ENCODE measurements at places on chromosomes 6 and 20.

DNA sequence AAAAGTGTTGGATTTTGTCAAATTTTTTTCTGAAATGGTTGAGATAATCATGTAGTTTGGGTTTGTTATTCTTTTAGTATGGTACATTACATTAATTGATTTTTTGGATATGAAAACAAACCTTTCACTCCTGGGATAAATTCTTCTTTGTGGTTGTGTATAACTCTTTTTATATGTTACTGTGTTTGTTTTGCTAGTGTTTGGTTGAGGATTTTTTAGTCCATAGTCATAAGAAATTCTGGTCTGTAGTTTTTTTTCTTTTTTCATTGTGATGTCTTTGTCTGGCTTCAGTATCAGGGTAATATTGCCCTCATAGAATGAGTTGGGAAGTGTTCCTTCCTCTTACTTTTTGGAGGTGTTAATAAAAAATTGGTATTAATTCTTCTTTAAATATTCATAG is 122.2 kb upstream of the ATXN1 start:
- DNase-seq: no peak

DNA sequence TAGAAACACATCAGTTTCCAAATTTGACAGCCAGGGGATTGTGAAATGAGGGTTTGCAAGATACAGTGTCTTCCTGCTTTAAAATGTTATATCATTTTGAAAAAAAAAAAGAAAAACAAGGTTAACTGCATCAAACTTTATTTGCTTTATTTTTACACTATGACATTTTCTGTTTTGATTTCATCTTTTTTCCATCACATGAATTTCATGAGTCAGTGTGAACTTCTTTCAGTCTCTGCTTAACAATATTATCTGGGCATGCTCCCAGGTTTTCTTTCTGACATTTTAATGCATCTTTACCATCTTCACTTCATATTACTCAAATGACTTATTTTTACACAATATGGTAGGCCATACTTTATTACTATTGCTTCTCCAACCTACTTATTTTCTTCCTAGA is 1.9 kb downstream of the NCOA7 start:
- DNase-seq: no peak

DNA sequence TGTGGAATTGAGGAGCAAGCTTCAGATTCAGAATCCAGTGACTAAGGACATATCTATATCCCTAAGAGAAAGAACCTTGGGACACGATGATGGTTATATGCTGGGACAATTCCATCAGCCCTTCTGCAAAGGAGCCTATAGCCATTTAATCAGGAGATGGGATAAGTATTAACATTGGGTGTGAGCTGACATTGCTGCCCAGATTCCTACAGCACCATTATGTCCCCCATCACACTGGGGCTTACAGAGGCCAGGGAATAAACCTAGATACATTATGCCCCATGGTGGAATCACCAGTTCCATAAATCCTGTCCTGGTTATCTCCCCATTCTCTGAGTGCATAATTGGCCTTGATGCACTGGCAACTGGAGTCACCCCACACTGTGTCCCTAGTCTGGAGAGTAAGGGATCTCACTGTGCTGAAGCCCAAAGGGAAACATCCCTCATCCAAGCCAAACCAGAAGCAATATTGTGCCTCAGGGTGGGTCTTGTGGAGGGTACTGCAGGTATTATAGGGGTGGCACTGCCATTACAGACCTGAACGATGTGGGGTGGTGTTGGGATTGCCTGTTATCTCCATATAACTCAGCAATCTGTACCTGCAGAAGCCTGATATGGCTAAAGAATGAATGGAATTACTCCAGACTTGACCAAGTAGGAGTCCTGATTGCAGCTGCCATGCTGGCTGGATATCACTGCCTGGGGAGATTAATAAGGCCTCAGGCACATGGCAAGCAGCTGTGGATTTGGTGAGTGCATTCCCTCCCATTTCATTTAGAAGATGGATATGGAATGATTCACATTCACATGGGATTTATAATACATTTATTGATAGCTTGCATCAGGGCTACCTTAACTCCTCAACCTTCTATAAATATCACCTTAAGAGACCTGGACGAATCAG is 5.0 kb downstream of the HLA-A start:
- DNase-seq: no peak

DNA sequence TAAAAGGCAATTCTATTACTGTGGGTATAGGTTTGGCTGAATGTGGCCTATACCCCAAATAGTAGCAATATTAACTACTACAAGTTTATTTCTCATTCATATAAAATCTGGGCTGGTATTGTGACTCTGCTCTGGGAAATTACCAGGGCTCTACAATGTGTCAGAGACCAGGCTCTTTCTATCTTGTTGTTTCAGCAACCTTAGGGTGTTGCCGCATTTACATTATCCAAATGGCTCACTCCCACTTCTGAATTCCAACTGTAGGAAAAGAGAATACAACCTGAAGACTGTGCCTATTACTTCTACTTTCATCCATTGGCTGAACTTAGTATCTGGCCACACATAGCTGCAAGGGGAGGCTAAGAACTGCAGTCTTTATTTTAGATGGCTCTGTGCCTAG is 106.7 kb upstream of the CENPW start:
- DNase-seq: no peak

DNA sequence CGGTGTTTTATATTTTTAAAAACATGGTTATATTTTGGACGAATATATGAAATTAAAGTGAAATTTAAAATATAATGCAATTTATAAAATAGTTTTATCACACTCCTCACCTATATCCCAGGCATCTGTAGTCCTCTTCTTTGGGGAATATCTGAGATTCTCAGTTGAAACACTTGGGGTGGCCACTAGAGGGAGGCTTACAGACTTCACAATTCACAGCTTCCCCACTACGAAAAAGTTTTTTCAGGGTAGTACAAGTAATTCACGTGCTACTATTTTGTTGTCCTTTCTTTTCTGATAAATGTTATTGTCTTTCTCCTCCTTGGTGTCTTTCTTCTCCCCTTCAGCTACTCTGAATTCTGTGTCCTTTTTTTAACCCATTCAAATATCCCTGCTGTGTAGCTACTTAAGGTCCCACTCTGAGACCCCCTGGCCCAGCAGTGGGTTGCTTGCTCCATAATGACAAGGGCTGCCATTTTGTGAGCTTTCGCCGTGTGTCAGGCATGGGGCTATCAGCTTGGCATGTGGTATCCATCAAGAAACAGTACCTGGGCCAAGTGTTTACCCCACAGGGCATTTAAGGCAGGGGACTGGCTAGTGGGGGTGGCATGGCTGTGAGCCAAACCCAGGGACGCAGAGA is 43.6 kb upstream of the PHACTR3 start:
- peak; percentile 39 for DNase-seq

DNA sequence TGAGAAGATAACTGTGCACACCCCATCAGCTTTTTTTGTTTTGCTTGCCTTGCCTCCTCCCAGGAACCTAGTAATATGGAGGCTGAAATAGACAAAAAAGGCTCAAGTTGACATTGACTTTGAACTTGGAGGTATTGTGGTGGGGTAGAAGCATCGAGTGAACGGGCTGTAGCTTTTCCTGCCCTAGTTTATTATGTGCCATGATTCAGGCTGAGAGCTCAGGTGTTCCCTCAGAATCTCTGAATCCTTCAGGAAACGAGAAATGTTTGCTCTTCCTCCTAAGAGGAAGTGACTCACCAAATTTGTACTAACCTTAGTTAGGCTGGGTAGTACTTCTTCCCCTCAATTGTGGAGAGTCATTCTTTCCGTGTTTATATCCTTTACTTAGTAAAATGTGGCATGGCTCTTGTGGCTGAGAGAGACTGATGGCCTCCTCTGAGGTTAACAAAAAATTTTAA is 98.8 kb downstream of the SASH1 start:
- DNase-seq: no peak

DNA sequence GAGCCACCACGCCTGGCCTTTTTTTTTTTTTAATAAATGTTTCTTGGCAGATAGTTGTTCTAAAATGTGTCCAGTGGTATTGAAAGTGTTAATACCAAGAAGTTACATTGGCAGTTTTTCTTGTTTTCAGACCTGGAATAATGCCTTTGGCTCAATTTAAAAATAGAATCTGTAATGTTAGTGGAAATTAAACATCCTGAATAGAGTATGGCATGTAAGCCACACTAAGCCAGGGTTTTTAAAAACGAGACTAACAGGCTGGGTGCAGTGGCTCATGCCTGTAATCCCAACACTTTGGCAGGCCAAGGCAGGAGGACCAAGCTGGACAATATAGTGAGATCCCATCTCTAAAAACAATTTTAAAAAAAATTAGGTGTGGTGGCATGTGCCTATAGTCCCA is 25.3 kb downstream of the MCM8 start:
- DNase-seq: no peak

DNA sequence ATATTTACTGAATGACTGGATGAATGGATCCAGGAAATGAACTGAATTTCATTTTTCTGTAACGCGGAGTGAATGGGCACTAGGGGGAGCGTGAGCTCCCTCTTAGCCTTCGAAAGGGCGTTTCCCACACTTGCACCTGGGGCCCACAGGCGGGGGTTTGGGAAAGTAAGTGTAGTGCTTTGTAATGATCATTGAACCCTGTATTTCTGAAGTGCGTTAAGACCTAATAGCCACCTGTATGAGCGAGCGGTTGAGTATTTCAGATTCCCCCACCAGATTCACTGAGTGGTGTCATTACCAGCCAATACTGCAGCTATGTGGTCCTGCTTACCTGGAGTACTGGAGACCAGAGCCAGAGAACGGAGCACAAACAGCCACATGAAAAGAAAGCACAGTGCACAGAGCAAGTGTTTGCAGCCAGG is 10.5 kb downstream of the SYTL3 start:
- peak; percentile 70 for DNase-seq

DNA sequence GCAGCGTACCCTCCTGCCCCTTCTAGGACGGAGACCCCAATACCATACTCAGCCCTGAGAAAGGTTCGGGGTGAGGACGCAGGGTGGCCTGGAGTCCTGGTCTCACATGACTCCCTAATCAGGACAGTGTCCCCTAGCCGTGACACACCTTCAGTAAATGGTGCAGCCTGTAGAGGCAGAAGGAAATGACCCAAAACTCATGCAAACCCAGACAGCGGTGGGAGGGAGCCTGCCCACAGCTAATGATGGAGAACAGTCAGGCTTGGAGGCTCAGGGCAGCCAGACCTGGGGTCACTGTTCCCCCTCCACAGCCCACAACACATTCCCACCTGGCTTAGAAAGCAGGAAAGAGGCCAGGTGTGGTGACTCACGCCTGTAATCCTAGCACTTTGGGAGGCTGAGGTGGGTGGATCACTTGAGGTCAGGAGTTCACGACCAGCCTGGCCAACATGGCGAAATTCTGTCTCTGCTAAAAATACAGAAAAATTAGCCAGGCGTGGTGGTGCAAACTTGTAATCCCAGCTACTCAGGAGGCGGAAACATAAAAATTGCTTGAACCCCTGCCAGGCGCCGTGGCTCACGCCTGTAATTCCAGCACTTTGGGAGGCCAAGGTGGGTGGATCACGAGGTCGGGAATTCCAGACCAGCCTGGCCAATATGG is 8.8 kb upstream of the HMGA1 start:
- no peak for DNase-seq

- peak; percentile 8 for DNase-seq
These were observed 60.0 kb downstream of the RFPL4B start for GRCh38 chr6:112407101-112407590.

DNA sequence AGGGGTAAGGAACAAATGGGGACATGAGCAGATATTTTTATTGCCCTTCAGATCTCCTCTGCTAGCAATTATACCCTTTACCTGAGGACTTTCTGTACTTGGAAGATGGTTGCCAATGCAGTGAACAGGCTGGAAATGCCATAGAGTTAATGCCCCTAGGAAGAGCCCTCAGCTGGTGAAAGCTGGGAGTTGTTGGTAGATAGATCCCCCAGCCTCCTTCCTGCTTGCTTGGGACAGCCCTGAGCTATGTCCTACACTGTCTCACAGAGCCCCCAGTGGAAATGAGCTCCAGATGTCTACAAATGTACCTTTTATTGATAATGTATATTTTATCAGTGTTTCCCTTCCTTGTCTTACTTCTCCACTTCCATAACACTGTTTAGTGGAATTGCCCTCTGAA is 87.6 kb upstream of the PAK5 start:
- no peak for DNase-seq

DNA sequence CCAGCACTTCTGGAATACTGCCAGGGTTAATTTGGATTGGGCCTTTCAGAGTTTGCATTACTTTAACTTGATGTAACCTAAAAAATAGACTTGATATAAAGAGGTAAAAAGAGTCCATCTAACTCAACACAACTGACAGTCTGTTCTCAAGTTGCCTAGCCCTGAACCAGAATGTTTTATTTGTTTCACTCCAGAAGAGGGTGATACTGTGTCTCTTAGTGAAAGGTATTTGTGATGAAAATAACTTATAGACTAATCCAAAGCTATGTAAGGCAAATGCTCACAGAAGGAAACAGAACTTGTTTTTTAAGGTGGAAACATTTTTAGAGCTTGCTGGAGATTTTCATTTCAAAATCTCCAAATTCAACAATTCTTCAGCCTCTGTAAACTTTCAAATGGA is 469.1 kb upstream of the RUNX2 start:
- DNase-seq: no peak

DNA sequence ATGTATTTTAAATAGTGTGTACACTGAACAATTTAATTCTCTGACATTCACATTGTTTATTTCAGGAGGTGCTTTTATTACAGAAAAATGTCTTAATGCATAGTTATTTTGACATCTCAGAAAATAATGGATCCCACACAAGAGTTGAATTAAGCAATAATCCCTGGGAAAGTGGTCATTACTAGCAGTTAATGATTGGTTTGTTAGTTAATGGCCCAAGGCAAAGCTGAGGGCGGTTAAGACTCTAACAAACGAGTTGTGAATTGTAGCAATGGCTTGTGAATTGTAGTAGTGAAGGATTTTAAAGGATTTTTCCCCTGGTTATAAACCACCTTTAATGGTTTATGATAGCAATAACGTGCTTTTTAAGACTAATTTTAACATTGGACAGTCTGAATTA is 1316.0 kb upstream of the GJE1 start:
- DNase-seq: no peak

DNA sequence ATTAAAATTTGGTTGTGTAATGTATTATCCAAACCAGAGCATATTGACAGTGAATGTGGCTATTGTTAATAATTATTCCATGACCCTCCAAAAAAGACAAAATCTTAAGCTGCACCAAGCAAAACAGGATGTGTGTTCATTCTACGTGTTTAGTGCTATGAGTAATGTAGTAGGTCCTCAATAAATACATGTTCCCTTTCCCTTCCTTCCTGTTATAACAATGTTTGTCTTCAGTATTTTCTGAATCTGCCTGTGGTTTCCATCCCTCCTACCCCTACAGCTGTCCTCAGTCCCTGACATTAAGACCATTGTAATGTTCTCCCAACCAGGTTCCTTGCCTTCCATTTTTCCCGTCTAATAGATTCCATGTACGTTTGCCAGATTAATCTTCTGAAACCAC is 163.8 kb downstream of the AIG1 start:
- no peak for DNase-seq

Data from RPMI8226 (cell line).